PC-3 (cell line): ENCODE measurements at places on chromosomes 5 and 9. TPM values are rescaled to one million over a fixed set of nuclear protein-coding genes. Genes with fewer than 3 reads are reported as not detected.

GRCh38 chr9:92191801-92192200, 76.6 kb upstream of the SPTLC1 start:
- DNase-seq = peak; percentile 40

- DNase-seq = no peak
Measured at GRCh38 chr9:116628716-116629115, 58.4 kb upstream of the TRIM32 start.

- DNase-seq = peak; percentile 73
Measured at GRCh38 chr5:59065554-59065953, 482.7 kb downstream of the RAB3C start.

DNA sequence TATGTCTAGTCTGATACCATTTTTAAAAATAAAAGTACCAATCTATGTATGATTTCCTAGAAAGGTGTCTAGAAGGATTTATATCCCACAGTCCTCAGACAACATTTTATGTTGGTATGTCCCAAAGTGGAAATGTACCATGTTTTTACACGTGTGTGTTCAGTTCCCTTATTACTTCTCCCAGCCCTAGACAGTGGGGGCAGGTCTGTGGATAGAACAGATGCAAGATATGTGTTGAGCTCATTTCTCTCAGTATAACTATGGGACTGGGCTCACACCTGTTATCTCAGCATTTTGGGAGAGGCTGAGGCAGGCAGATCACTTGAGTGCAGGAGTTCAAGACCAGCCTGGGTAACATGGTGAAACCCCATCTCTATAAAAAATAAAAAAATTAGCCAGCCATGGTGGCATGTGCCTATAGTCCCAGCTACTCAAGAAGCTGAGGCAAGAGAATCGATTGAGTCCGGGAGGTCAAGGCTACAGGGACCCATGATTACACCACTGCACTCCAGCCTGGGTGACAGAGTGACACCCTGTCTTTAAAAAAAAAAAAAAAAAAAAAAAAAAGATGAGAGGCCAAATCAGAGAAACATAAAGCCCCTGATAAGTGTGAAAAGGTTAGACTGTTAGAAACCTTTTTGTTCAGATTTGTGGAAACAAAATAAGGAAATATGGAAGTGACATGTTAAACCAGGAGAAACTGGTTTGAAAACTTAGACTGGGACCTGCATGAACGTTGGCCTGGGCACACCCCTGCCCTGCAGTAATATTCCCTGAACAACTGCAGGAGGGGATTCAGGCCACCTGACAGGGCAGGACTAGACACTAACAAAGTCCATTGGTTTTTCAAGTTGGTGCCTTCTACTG, 7.4 kb upstream of the SLC2A8 start:
- DNase-seq = no peak

- no peak for DNase-seq
Measured at GRCh38 chr9:76852026-76852425, 53.9 kb downstream of the PRUNE2 start.

GRCh38 chr9:103266064-103266463, 270.9 kb downstream of the CYLC2 start:
- no peak for DNase-seq

DNA sequence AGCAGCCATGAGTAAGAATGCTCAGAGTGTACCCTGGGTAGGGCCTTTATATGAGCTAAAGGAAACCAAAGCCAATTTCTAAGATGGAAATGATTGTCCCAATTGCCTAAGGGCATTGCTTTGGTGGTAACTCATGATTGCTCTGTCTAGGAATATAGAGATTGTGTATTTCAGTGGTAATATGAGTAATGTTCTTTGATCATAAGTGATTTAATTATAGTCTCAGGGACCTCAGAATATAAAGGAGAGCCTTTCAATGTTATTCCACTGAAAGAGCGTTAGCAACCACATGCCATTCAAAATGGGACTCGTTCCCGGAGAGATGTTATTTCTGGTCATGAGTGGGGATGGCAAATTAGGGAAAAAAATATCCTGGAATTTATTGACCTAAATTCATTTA, 340.5 kb downstream of the ARHGEF28 start:
- no peak for DNase-seq

DNA sequence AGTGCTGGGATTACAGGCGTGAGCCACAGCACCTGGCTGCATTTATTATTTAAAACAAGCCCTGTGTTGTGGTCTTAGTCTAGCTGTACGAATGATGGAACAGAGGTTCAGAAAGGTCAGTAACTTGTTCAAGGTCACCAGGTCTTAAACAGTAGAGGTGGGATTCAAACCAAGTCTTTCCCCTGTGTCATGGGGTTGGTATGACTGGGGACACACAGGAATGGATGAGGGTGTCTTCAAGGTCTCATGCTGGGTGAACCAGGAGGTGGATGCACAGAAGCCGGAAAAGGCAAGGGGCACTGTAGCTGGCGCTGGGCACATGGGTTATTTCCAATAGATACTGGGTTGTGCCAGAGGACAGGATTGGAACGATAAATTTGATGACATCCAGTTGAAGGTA, 32.2 kb upstream of the TJP2 start:
- no peak for DNase-seq

DNA sequence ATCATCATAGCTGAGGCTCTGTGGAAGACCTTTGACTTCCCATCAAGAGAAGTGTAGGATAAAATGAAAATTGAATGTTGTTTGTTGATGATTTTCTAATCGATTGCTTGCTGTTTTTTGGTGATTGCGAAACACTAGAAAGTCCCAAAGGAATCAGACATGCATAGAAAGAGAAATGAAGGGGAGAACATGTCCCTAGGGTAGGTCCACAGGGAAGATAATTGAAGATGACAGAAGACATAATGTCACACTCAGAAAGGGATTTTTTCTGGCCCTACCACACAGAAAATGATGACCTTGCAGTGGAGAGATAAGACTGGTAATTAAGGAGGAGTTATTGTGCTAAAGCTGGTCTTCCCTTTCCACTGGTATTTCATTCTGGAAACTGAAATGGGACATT, 62.8 kb downstream of the INSYN2B start:
- no peak for DNase-seq

DNA sequence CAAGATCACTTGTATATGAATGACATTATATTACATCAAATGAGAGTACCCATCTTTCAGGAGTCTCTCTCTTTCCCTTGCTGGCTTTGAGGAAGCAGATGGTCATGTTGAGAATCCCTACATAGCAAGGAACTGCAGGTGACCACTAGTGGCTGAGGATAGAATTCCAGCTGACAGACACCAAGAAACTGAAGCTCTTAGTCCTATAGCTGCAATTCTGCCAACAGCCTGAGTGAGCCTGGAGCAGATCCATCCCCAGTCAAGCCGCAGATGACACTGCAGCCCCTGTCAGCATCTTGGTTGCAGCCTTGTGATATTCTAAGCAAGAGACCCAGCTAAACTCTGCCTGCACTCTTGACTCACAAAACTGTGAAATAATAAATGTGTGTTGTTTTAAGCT, 531.5 kb downstream of the CSNK1G3 start:
- peak; percentile 37 for DNase-seq

DNA sequence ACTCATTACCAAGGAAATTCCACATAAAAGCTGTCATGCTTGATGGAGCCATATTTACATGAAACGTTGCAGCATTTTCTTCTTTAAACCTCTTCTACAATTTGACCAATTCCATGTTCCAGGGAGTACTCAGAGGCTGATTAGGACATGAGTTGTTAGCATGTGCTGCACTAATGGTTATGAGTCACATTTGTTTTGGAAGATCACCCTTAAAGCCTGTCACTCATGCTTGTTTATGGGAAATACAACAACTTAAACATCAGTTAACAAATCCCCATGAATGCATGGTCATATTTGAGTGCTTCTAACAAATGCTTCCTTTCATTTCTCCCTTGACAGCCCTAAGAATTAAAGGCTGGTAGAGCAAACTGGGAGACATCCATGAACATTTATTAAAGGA, 156.1 kb downstream of the GHR start:
- DNase-seq = peak; percentile 51

- DNase-seq = no peak
Measured at GRCh38 chr9:130220352-130220751, 45.2 kb upstream of the HMCN2 start.

- DNase-seq = no peak
Measured at GRCh38 chr5:5490774-5491347, 68.4 kb downstream of the ICE1 start.

GRCh38 chr5:64666078-64666477, 24.2 kb upstream of the SHISAL2B start:
- DNase-seq = no peak

DNA sequence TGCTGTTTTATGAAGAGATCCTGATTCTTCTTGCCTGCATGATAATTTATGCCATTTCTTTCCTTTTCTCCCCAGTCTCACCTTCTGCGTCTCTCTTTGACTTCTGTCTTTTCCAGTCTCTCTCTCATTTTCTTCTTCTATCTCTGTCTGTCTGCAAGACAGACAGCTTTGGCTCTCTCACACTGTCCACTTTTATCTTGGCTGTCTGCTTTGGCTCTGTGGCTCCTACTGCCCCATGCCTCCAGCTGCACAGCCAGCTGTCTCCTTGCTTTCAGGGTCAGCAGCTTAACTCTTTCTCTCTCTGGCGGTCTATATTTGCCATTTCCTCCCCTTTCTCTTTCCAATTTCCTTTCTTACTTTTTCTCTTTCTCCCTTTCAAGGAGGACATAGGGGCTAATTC, 971.1 kb upstream of the COX7C start:
- no peak for DNase-seq

DNA sequence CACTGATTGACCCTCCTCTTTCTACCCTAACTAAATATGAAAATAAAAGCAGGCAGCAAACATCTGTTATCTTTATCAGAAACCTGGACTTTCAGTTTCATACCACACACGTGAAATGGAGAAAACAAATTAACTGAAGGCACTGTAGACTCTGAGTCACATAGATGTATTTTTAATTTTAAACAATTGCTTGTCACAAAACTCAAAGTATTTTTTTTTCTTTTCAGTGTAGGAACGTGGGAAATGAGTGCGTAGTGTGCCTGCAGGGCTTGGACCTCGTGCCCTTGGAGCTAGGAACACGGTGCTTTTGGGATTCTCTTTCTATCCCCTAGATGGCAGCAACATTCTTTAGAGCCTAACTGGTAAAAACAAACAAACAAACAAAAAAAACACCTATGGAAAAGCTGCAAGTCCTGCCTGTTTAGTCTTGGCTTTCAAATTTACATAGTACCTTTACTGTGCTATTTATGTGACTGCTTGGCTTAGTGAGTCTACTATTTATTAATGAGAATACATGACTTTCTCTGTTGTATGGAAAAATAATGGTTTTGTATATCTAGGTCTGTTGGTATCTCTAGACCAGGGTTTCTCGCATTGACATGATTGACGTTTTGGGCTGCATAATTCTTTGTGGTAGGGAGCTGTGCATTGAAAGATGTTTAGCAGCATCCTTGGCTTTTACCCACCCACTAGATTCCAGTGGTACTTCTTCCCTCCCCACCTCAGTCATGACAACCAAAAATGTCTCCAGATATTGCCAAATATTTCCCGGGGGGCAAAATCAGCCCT, 16.8 kb upstream of the ACTBL2 start:
- peak; percentile 71 for DNase-seq

- peak; percentile 26 for DNase-seq
Measured at GRCh38 chr9:107154291-107154690, 128.8 kb upstream of the RAD23B start.

DNA sequence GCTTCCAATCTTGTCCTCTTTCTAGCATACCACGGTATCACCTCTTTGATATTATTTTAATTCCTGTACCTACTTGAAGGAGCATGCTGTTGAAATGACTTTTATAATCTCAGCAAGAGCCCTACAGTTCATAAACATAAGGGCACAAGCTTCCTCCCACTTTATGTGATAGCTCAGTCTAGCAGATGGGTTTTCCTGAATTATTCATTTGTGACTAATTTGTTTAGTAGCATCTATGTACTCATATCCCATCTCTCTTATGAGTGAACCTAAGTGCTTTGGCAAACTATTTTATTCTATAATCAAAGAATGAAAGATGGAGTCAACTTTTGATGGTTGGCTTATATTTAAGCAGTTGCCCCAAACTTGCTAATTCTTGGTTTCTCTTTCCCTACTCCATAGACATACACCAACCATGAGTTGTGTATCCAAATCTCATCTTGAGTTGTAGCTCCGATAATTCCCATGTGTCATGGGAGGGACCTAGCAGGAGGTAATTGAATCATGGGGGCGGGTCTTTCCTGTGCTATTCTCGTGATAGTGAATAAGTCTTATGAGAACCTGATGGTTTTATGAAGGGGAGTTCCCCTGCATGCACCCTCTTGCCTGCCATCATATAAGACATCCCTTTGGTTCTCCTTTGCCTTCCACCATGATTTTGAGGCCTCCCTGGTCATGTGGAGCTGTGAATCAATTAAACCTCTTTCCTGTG, 17.7 kb downstream of the TXNDC8 start:
- DNase-seq = no peak

DNA sequence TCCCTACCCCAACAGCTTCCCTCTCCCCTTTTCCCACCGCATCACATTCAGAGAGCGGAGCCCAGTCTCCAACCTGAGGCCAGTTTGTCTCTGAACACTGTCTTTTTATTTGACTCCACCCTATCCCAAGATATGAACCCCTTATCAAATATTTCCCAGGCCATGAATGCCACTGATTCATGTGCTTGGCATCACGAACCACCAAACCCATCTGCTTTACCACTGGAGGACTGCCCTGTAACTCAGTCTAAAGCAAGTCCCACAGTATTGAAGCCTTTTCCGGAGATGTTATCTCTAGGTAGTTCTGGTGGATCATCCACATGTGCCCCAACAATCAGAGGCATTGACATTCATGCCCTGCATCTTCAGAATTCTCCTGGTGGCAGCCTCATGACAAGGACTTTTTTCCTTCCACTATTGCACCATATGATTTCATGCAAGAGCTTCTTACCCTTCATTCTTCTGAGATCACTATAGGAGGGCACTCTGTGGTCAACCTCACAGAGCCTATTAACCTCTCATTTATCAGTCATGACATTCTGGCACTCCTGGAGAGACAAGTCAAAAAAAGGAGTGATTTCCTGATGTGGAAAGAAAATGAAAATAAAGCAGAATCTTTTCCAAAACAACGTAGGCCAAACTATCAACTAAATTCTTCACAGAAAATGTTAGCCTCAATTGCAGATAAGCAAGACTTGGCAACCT, 12.3 kb upstream of the SPATA31D4 start:
- DNase-seq = no peak

DNA sequence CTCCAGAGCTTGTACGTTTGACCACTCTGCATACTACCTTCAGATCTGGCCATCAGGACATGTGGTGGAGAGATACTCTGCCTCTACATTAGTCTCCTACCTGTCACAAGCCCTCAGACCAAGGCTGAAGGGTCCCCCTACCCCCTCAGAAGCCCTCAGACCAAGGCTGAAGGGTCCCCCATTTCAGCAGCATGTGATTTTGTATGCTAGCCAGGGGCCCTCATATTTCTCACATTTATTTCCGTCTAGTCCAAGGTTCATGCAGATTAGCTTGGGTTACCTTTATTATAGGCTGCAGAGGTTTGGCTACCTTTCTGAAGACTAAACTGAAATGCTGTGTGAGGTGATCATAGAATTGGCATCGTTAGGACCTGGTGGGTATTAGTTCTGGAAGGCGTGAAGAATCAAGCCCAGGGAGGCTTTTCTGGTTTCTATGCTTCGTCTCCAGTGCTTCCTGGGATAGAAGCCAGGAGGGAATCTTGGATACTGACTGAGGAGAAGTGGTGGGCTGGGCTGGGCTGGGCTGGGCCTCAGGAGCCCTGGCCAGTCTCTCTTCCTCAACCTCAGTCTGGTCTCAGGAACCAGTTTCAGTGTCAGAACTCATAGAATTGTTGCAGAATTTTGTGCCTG, 2.8 kb downstream of the SMIM32 start:
- no peak for DNase-seq

Gene PPWD1
- total RNA-seq = 11.6 and 14.8 TPM in 2 replicates

Gene GPR151
- not detected in 2 replicates for total RNA-seq

Gene FAXDC2
- total RNA-seq = not detected in 2 replicates

Gene CDC25C
- 13.8 and 14.7 TPM in 2 replicates for total RNA-seq

Gene PMPCA
- total RNA-seq = 44.3 and 54.9 TPM in 2 replicates

Gene KCNV2
- total RNA-seq = not detected in 2 replicates

Gene NELFB
- total RNA-seq = 50.7 and 69.5 TPM in 2 replicates

Gene FOXD1
- 10.3 and 12.8 TPM in 2 replicates for total RNA-seq
